NCI-H1105 (cell line): ENCODE measurements at places on chromosomes 4 and X.

DNA sequence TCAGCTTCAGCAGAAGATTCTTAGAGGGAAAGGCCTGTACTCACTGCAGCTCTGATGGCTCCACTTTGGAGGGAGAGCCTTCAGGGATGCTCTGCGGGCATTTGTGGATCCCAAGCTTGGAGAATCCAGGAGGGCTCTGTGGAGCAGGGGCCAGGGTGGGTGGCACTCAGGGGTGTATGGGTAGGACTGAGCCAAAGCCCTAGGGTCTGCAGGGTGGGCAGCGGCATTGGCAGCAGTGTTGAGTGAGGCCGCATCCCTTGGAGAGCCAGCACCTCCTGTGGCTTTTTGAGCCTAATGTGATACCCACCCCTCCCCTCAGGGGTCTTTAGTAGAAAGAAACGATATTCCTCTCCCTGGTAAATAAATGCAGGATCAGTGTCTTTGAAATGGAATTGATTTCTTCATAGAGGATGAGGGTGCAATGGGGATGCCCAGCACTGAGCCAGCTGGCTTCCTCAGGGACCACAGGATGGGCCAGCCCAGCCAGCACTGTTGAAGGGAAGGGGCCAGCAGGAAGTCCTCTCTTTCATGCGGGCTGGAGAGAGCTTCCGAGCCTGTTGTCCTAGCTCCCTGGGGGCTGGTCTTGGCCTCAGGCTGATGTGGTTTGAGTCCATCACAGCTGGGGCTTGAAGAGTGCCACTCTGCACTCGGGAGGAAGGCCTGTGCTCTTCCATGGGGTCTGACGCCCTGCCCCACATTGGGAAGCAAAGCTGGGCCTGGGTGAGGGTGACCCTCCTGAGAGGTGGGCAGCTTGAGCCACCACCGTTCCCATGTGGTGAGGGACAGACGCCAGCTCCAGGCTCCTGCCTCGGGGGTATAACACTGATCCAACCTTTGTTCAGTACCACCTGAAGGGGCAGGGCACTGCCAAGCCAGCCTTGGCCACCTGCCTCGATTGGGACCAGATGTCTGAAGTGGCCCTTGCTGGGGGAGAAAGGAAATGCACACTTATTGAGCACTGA, 49.5 kb downstream of the PSAPL1 start:
- DNase-seq = no peak

- DNase-seq = no peak
Observed at GRCh38 chr4:94649381-94650133, 108.2 kb upstream of the BMPR1B start.

- DNase-seq = no peak
Observed at GRCh38 chr4:158816955-158817354, 48.1 kb downstream of the FNIP2 start.

DNA sequence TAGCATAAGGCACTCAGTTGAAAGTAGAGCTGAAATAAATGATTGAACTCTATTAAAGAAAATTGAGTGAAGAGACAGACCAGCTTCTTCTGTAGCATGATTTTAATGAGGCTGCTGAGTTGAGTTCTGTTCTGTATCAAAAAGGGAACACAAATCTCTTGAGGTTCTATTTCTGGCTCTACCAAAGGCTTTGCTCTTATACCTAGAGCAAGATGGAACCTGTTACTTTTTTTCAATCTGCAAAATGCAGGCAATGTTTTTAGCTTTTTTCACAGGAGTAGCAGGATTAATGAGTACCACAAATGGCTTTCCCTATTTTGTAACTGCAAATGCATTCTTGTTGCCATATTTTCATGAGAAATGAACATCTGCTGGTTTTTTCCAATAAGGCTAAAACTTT, 4.2 kb upstream of the ERVMER34-1 start:
- no peak for DNase-seq

DNA sequence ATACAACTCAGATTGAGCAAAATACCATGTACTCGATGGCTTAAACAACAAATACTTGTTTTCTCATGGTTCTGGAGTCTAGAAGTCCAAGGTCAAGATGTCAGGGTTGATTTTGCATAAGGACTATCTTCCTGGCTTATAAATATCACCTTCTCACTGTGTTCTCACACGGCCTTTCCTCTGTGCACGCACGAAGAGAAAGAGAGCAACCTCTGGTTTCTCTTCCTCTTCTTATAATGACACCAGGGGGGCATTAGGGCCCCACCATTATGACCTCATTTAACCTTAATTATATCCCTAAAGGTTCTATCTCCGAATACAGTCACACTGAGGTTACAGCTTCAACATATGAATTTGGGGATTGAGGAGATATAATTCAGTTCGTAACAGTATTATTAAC, 504.0 kb downstream of the MAGEE1 start:
- no peak for DNase-seq
